Regular cardiac myocyte (primary cell): ENCODE measurements at places on chromosomes 12 and 14. TPM values are rescaled to one million over a fixed set of nuclear protein-coding genes. Genes with fewer than 3 reads are reported as not detected.

GPRC5A gene
- total RNA-seq: 18.6 and 37.8 TPM in 2 replicates

RPS26 gene
- 664 and 693 TPM in 2 replicates for total RNA-seq

SMCO2 gene
- total RNA-seq: not detected in 2 replicates

PRH2 gene
- total RNA-seq: 0.19 TPM in 1 of 2 replicates, not detected in the other

AMIGO2 gene
- total RNA-seq: 28.2 and 30.3 TPM in 2 replicates

ATXN7L3B gene
- 21.1 and 23.6 TPM in 2 replicates for total RNA-seq
